Breast epithelium (tissue), 4 donors: ENCODE measurements at places on chromosomes 7 and 10. TPM values are rescaled to one million over a fixed set of nuclear protein-coding genes. Genes with fewer than 3 reads are reported as not detected.

DNA sequence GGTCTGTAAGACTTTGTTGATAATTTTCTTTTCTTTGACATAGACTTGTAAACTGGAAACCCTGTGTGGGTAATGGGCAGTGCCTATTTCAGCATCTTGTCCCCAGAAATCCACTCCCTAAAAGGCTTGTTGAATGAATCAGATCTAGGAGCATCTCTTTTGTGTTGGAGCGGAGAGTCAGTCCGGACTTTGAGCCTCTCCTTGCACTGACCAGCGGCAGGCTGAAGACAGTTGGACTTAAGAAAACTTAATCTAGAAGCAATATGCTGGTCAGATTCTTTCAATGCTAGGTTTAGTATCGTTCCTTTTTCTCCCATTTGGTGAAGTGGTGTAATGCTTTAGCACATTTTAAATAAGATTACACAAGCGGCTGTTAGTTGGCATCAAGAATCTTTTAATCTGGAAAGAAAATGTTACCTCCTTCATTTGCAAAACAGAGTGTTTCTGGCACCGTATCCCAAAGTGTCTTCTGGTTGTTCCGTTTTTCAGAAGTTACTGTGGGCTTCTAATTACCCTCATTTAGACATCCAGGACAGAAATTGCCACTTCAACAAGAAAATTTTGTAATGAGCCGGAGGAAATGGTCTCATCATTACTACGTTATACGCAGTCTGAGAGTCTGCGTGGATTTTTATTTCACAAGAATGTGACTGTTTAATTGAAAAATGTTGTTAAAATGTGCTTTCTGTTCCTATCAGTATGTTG, 74.7 kb downstream of the CUX1 start:
- DNase-seq: no peak

DNA sequence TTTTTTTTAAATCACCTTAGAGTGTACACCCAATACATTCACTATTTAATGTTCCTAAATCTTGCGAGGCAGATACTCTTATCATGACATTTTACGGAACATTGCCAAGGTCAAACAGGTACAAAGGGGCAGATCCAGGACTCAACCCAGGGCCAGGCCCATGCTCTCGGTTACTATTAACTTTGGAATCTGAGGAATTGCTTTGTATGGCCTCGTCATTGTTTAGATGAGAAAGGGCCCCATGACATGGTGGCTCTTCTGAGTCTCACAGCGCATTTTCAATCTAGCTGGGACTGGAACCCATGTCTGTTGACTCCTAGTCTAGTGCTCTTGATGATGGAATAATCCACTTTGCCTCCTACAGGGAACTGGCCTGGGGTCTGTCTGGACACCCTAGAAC, 59.1 kb downstream of the GATA3 start:
- DNase-seq: no peak

DNA sequence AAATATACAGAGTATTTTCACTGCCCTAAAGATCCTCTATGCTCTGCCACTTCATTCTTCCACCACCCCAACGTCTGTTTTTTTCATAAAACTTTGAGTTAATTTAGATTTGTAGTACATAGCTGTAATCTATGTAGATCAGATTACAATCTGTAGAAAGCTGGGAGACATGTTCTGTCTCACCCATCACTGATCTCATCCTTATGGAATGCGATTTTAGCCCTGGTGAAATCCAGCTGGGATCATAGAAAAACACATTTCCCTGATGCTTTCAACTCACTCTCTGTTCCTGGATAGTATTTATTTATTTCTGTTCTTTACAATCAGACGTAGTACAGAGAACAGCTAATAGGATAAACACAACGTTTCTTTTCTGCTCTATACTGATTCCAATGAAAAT, 521.0 kb downstream of the KIF20B start:
- no peak for DNase-seq

GRCh38 chr10:46239993-46240683, 46.7 kb upstream of the ANTXRL start:
- no peak for DNase-seq

- no peak for DNase-seq
Observed at GRCh38 chr10:60224066-60224705, 165.5 kb downstream of the ANK3 start.

- DNase-seq: no peak
Observed at GRCh38 chr7:50648076-50648475, 82.9 kb upstream of the DDC start.

SPDYE11 gene
- not detected for total RNA-seq

AGAP9 gene
- 6.0 TPM for total RNA-seq
